ENCODE measurements at places on chromosomes 2 and 18. TPM values are rescaled to one million over a fixed set of nuclear protein-coding genes. Genes with fewer than 3 reads are reported as not detected.

- DNase-seq = peak; percentile 56
Measured at GRCh38 chr2:239321596-239322415, 79.0 kb downstream of the HDAC4 start.

GRCh38 chr2:154452471-154452870 lies 246.0 kb upstream of the KCNJ3 start:
- DNase-seq = no peak

DNA sequence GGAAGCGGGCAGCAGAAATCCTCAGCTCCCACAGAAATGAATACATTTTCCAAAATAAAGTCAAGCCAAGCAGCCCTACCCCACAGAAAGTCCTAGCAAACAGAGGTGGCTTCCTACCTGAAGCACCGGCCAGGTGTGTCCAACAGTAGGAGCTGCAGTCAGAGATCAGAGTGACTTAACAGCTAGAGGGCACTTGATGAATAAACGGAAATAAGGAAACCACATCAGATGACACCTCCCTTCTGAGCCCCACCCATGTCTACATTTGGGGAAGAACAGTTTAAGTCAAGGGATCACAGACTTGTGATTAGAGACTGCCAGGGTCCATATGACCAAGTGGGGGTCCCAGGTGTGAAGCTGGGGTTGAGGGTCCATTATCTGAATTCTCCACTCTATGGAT lies at the start of gene CXCR1:
Gene CXCR1, minus strand, starts transcription at position 172 of the 400 bp plus-strand sequence. CDS start 1,751 bp downstream, outside the sequence.
- no peak for DNase-seq

DNA sequence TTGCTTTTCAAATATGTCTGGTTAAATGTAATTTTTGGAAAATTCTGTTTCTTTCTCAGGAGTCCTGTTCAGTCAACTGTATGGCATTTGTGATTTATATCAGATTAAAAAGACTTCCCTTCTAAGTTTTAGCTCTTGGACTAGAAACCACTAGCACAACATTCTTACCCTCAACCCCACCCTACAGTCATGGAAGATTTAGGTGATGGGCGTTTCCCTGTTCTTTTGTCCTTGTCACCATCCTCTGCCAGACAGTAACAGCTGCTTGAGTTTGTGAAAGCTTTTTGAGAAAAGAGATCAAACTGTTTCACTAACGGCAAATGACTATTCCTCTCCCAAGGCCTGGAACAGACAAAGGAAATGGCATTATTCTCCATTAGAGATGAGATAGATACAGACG lies 31.8 kb downstream of the SERPINB5 start:
- no peak for DNase-seq

DNA sequence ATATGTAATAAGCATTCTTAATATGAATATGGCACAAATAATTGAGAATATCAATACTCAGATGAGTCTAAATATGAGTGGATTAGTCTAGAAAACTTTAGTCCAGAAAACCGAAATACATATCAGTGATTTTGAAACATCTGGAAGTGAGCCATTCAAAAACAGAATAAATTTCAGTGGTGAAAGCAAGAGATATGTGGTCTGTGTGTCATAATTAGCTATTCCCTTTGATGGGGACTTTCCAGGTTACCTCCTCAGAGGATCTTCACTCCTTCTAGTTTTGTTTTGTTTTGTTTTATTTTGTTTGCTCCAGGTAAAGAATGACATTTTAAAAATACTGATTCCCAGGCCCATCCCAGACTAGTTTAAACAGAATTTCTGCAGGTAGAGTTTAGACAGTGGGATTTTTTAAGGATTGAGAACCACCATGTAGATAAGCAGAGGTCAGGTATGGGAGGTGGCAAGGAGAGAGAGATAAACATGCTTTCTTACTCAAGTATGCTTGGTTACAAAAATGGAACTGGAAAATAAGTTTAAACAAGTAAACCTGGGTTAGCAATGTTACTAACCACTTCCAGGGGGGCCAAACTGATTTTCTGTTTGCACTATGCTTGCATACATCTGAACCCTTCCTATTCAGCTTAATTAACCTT lies 70.7 kb downstream of the NABP1 start:
- no peak for DNase-seq

- no peak for DNase-seq
Measured at GRCh38 chr2:158489366-158490112, 32.8 kb downstream of the PKP4 start.

Gene ZNF638
- total RNA-seq = 99.1 TPM

Gene CNDP1
- total RNA-seq = not detected

Gene SLC35F5
- 24.1 TPM for total RNA-seq

Gene EMX1
- not detected for total RNA-seq

Gene TRABD2A
- 85.5 TPM for total RNA-seq

Data from activated naive CD8-positive, alpha-beta T cell treated with anti-CD3 and anti-CD28 coated beads, Interleukin-2, amount 10 ng/mL, durations not matched to agents 7 days and 5 days (primary cell).